Fibroblast of the aortic adventitia (primary cell): ENCODE measurements at places on chromosomes 1 and 21. TPM values are rescaled to one million over a fixed set of nuclear protein-coding genes. Genes with fewer than 3 reads are reported as not detected.

GJA4 gene
- total RNA-seq = not detected in 2 replicates

PRDM15 gene
- total RNA-seq = 1.8 and 4.7 TPM in 2 replicates

SPRR2E gene
- not detected in 2 replicates for total RNA-seq

TACSTD2 gene
- 0.36 and 0.82 TPM in 2 replicates for total RNA-seq

TSACC gene
- not detected in 2 replicates for total RNA-seq

NTRK1 gene
- 0.09 TPM in 1 of 2 replicates, not detected in the other for total RNA-seq

TRIM45 gene
- 3.3 and 8.1 TPM in 2 replicates for total RNA-seq

PKNOX1 gene
- total RNA-seq = 11.2 and 12.7 TPM in 2 replicates

PLPPR4 gene
- 1.1 and 2.8 TPM in 2 replicates for total RNA-seq
